ENCODE measurements at places on chromosomes 4 and X.
A peak's percentile ranks its signal among the peaks of the same experiment; 100 is the strongest.

DNA sequence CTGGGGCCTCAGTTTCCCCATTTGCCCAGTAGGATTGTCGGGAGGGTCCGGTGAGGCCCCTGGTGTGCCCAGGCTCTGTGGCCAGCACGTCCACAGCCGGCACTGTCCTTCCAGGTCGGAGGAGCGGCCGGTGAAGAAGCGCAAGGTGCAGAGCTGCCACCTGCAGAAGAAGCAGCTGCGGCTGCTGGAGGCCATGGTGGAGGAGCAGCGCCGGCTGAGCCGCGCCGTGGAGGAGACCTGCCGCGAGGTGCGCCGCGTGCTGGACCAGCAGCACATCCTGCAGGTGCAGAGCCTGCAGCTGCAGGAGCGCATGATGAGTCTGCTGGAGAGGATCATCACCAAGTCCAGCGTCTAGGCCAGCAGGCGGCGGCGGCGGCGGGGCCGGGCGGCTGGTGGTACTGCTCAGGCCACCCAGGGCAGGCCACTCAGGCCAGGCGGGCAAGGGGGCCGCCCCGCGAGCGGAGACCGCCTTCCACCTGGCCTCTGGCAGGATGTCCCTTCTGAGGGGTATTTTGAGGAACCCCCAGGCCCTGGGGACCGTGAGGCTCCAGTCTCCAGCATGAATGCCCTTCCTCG is 6.7 kb downstream of the MSANTD1 start:
- no peak for DNase-seq

DNA sequence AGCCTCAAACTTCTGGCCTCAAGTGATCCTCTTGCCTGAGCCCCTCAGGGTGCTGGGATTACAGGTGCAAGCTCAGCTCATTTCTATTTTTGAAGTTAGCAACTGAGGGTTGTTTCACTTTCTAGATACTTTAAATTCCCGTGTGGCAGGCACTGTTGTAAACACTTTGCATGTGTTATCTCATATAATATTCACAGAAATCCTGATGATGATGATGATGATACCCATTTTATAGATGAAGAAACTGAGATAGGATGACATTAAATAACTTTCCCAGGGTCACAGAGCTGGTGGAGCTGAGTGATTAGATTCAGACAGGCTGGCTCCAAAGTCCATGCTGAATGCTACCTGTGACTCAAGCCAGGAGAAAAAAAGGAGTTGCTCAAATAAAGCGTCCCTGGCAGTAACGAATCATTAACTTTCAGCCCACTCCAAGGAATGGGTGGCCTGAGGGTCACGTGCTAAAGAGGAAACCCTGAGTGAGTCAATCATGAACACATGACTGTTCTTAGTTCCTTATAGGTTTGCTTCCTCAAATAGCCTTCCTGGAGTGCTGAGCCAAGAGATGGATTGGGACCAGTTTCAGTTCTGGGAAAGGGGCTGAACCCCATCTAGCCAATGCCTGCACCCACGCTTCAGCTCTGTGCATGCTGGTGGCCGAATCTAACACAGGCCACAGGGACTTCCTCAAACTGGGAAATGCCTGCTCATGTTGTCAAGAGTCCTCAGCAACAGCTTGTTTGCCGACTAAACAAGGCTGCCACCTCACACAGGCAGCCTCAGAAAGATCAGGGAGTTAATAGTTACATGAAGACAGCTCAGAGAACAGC is 52.8 kb downstream of the RBM47 start:
- DNase-seq = peak; percentile 36

DNA sequence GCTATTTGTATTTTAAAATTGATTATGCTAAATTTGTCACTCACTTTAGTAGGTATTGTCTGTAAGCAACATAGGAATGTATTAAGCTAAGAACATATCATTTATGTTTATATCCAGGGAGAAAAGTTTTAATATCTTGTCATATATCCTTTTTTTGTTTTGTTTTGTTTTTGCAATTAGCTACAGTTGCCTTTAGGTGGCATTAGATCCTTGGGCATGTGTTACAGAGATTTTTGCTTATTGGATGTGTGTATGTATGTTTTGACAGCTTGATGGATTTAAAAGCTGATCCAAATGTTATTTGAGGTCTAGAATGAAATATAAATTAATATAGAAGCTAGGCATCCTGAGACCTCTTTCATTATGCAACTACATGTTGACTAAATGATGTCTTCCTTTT is 36.1 kb upstream of the OTUD4 start:
- no peak for DNase-seq

DNA sequence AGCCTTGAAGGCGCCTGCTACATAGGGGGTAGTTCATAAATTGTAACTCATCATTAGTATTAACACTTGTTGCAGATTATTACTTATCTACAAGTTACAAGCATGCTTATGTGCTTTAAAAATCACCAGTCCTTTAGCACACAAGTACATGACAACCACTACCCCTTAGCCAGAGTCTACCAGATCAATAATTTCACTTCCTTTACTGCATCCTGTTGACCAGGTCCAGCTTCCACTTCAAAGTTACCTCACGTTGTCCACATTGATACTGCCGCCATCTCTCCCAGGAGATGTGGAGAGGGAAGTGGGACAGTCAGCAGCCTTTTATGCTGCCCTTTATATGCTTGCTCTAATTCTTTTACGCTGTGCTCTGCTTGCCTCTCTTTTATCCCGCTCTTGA is 231.3 kb upstream of the CXXC4 start:
- no peak for DNase-seq

- DNase-seq = no peak
Measured at GRCh38 chr4:187940299-187940698, 55.3 kb upstream of the ZFP42 start.

DNA sequence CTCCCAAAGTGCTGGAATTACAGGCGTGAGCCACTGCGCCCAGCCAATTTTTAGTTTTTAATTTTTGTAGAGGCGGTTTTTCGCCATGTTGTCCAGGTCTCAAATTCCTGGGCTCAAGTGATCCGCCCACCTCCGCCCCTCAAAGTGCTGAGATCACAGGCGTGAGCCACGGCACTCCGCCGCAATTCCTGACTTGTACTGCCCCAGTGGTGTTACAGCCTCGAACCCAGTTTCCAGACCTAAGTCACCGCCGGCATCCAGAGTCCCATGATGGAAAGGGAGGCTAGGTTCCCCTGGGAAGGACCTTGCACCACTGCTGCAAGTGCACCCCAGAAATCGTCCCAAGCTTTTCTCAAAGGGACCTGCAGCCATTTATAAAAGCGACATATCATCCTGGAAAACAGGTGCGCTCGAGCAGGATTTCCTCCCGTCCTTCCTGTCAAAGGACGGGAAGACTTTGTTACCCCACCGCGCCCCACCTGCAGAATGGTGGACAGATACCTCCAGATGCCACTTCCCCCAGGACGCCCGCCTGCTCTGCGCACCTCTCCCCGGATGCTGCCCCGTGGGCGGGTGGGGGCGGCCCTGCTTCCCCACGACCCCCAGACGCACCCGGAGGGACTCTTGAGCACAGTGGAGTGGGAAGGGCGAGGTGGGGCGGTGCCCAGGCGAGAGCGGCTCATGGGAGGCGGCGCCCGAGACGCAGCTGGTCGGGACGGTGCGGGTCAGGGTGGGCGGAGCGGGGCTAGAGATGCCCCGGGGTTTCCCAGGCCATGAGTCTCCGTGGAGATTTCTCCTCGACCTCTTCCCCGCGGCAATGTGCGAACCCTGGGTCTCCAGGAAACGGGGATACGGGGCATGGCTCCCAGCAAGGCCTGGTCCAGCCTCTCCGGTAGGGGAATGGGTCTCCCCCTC is 947 bp upstream of the RPL10 start:
- peak; percentile 66 for DNase-seq

DNA sequence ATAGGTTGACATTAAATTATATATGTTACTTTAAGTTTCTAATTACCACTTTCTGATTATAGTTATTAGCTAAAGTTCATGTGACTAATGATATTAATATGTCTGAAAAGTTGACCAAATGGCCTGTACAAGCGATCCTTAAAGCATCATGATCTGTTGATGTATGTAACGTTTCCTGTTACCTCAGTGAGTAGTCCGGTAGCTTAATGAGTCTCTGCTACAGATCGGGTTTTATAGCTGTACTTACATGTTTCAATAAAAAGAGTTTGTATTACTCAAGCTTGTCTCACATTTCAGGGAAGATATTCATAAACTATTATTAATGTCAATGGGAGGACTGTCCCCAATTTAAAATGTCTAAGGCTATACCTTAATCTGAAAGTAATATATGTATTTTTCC is 246.3 kb downstream of the PPP3CA start:
- no peak for DNase-seq

DNA sequence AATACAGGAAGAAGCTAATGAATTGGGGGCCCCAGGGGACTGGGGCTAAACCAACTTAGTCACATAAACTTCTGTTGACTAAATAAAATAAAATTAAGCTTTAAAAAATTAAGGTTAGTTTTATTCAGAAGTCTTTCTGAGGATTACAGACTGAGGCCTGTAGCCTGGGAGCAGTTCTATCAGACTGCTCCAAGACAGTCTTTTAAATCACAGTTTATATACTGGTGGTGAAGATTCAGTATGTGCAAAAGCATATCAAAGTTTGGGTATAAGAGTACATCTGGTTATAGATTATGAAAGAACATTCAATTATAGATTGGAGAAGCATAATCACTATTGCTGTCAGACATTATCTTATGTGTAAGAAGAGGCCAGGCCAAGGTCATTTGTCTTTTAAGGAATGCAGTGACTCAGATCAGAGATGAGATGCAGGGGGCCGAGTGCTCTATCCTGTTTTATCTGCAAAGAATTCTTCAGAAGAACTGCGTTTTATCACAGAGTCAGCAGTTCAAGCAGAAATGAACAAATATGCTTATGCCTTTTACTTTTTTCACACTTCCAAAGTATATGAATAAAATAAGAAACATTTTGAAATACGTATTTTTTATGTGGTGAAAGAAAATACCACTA is 109.4 kb downstream of the PDHA2 start:
- no peak for DNase-seq

- peak; percentile 58 for DNase-seq
Measured at GRCh38 chrX:40172401-40173142, 74.8 kb upstream of the BCOR start.

GRCh38 chr4:184849185-184849584 is 23.4 kb upstream of the ACSL1 start:
- DNase-seq = no peak

DNA sequence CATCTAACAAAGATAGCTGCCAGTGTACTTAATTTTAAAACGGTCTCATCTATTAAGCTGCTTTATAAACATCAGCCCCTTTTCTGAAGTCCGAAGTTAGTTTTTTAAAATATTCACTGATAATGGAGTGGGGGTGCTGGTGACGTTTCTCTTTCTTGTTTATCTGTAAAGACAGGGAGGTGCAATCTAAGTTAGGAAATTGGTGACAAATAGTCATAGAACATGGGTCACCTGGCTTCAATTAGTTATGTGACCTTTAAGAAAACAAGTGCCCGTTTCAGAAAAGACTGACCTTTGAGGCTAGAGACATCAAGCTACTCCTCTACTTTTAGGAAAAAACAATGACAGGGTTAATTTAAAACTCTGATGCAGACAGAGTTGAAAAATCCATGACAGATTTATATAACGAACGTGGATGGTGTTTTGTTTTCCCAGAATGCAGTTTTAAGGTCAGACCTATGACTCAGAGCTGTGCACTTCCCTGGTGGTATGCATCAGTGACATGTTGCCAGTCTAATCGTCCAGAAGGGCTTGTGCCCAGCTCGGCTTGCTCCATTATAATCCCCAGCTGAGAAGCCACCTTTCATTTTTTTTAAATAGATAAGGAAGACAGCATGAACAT is 38.2 kb downstream of the FHL1 start:
- no peak for DNase-seq

GRCh38 chr4:15343581-15343980 is 84.3 kb upstream of the C1QTNF7 start:
- DNase-seq = no peak

GRCh38 chr4:337932-338758 is 531 bp downstream of the ZNF141 start:
- no peak for DNase-seq

GRCh38 chr4:98794565-98795205 is 134.2 kb downstream of the EIF4E start:
- DNase-seq = no peak

DNA sequence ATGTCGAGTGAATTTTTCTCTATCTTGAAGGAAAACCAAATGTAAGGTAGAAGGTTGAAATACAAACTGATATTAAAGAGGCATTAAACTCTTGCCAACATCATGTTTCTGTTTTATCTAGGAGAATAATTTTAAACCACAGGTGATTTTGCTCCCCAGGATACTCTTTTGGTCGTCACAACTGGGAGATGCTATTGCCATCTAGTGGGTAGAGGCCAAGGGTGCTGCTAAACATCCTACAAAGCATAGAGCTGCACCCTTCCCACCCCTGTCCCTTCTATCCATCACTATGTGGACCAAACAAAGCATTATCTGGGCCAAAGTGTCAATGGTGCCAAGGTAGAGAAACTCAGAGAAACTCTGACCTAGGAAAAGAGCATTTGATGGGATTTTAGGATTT is 154.6 kb upstream of the MAGEB2 start:
- peak; percentile 37 for DNase-seq

DNA sequence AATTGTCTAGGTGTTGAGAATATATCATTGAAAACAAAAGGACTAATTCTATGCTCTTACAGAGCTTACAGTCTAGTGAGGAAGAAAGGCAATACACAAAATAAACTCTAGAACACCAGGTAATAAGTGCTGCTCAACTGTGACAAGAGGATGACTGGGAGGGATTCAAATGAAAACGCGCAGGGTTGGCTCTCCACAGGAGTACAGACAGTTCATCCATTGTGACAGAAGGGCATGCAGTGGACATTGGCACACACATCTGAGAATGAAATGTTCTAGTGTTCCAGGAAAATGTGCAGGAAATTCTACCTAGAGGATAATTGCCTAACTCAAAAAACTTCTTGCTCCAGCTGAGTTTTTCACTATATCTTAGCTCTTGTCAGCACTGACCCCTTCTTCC is 492.0 kb downstream of the IDS start:
- no peak for DNase-seq

DNA sequence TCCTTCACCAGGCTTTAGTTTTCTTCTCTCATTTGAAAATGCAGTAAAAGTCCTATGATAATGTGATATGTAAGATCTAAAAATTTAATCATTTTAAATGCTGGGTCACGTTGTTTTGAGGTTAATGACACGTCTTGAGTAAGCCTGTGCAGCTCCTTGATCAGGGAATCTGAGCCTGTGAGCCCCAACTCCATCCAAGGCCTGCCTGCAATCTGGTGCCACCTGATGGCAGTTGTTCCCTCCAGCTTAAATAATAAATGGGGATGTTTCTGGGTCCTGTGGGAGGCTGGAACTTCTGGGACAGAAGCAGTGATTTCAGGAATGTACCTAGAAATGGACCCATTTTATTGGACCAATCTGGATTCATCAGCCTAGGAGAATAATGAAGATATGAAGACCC is 455.4 kb upstream of the ADGRL3 start:
- peak; percentile 29 for DNase-seq

- peak; percentile 86 for DNase-seq
Measured at GRCh38 chrX:115233497-115234455, at the start of gene LRCH2. Gene LRCH2 (minus strand): TSS chrX:115234096. CDS start chrX:115234041, 55 bp downstream.

GRCh38 chrX:99078301-99078700 is 1331.8 kb downstream of the PCDH19 start:
- no peak for DNase-seq

GRCh38 chr4:174425669-174426068 is 96.6 kb downstream of the HPGD start:
- DNase-seq = no peak
